ENCODE measurements at places on chromosomes 6 and 20. TPM values are rescaled to one million over a fixed set of nuclear protein-coding genes. Genes with fewer than 3 reads are reported as not detected.

CRISP3 gene
- not detected for total RNA-seq

BIRC7 gene
- not detected for total RNA-seq

PRND gene
- total RNA-seq = not detected

PPP1R16B gene
- 89.9 TPM for total RNA-seq

COX4I2 gene
- not detected for total RNA-seq

MUC21 gene
- not detected for total RNA-seq

IMPG1 gene
- not detected for total RNA-seq

VNN1 gene
- not detected for total RNA-seq

KHDC1L gene
- total RNA-seq = not detected

BMP2 gene
- 1.4 TPM for total RNA-seq

NRSN1 gene
- total RNA-seq = not detected

All from GM12878 (cell line).